ENCODE measurements at places on chromosomes 7 and 10. TPM values are rescaled to one million over a fixed set of nuclear protein-coding genes. Genes with fewer than 3 reads are reported as not detected.

DNA sequence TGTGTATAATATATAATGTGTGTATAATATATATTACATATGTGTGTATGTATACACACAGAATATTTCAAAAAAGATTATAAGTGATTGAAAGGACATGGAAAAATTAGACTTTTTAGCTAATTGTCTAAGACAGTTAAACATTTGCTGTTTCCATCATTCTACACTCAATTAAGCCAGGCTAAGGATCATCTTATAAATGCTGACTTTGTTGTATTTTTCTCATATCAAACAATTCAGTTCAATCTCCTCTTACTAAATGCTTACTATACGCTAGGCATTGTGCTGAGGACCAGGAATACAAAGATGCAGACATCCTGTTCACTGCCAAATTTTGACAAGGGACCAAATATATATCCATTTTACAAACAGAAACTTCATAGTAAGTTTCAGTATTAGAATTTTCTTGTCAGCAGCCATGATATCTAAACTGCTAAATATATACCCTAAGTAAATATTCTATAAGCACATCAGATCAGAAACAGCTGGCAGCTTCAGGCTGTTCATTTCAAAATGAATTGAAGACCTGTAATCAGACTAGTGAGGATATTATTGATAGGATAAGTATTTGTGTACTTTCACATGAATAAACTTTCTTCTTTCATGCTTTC lies 10.3 kb upstream of the LRRN3 start:
- DNase-seq, result no peak

DNA sequence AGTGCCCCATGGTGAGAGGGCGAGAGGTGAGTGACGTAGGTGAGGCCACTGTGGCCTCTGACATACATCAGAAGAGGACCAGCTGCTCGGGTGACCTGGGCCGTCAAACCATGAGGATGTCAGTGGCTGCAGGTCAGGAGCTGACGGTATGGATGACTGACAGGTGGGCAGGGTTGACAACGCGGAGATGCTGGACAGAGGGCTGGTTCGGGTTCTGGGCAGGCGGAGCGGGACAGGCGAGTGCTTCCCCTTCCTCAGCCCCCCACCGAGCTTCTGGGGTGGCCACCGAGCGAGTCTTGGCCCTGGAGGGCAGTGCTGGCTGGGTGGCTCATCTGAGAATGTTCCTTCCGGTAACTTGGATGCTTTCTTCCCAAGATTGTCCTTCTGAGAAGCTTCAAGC lies 91.8 kb downstream of the ACTR3B start:
- DNase-seq, result no peak

DNA sequence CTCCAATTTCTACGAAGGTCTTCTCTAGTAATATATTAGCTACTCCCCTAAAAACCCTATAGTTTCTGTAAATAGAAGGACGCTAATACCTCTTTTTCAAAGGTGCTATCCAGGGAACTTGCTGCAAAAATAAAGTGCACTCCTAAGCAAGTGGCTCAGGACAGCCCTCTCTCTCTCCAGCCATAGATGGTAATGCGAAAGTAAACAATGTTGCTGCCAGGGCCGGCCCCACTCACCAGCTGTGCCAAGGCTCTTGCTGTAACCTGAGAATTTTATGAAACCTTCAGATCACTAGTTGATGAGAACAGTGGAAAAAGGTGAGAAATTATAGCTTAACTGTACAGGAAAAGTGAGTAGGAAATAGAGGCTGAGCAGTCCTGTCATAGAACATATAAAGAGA lies 10.9 kb upstream of the TAS2R39 start:
- peak; percentile 5 for DNase-seq

- DNase-seq, result no peak
These were observed 248.7 kb downstream of the CAMK1D start for GRCh38 chr10:12597788-12598765.

DNA sequence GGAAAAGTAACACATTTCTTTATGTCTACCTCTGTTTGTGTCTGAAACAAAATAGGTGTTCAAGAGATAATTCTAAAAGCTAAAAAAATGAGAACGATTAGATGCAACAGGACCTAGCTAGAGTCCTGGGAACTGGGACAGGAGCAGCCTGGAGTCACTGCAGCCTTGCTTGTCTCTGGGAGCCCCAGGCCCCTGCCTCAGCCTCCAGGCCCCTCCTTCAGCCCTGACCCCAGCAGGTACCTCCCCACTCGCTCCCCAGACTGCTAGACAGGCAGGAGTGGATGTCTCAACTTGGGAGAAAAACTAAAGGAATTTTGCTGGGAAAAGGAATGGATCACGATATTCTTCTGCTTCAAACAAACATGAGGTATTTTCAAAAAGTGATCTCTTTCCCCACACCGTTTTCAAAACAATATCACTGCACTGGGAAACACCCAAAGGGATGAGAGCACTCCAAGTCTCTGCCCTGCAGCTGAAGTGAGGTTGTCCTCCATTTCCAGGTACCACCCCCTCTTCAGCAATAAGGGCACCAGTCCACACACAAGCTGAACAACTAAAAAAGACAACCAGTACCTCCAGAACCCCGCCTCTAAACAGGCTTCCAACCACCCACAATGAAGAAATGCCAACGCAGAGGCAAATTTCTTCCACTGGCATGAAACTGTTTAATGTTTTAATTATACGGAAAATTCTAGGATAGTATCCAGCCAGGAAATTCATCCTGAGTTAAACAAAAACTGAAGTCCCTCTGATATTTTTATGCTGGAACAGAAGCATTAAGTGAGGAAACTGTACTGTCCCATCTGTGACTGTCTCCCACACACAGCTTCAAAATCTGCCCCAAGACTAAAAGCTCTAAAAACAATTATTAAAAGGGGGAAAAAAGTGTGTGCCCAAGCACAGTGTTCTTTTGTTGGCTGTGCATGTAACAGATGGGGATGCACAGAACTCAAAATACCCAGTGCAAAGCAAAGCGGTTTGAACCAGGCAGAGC lies 47.2 kb downstream of the XPNPEP1 start:
- no peak for DNase-seq

DNA sequence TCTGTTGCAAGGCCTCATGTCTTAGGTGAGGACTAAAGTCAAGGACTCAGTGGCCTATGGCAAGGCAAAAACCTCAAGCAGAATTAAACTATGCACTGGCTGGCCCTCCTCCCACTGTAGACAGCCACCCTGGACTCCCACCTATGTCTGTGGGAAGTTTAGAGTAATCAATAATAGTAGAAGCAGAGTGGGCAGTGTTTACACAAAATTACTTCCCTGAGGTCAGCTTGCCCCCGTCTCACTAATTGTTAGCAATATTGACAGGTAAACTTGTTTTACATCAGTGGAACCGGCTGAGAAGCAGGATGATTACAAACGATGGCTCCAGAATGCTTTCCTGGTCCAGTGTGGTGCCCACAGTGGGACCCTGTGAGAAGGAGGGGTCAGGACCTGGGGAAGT lies 27.9 kb upstream of the NPFFR1 start:
- DNase-seq, result no peak

- DNase-seq, result no peak
These were observed 4.2 kb upstream of the MAFK start for GRCh38 chr7:1526271-1526754.

DNA sequence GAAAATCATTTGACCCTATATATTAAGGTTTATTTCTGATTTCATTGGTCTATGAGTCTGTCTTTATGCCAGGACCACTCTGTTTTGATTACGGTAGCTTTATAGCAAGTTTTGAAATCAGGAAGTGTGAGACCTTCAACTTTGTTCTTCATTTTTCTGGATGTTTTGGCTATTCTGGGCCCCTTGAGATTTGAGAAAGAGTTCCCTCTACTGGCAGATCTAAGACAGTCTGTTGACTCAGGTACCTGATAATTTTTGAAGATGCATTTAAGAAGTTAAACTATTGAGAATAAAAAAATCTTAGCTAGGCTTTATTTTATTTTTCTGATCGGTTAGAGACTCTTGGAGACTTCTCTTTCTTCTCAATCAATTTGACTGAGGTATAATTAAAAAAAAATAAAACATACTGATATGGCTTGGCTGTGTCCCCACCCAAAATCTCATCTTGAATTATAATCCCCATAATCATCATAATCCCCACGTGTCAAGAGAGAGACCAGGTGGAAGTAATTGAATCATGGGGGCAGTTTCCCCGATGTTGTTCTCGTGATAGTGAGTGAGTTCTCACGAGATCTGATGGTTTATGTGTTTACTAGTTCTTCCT lies 209.2 kb downstream of the SNX10 start:
- DNase-seq, result no peak

GRCh38 chr10:57699944-57700343 lies 567.8 kb downstream of the IPMK start:
- peak; percentile 0 for DNase-seq

GRCh38 chr7:158821171-158822031 lies 7.9 kb downstream of the ESYT2 start:
- DNase-seq, result no peak

DNA sequence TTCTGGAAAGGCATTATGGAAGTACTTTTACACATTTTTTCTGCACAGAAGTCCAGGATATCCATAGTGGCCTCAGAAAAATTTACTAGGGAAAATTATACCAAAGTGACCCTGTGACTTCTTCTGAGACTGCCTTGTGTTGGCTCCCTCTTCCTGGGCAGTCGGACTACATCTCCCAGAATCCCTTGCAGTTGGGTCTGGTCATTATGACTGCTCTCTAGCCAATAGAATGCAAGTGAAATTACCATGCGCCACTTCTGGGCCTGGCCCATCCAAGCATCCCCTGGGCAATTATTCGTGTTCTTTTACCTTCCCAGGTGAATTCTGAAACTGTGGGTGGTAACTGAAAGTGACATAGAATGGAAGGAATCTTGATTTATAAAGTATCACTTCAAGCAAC lies 430.9 kb downstream of the ACTR3B start:
- DNase-seq, result no peak

TET1 gene
- 12.7 TPM for polyA plus RNA-seq

NSUN6 gene
- polyA plus RNA-seq, result 45.5 TPM

MYH16 gene
- 0.20 TPM for polyA plus RNA-seq

WIPF3 gene
- polyA plus RNA-seq, result 5.9 TPM
